Retinal pigment epithelial cell (primary cell): ENCODE measurements at places on chromosomes 16 and 17.

DNA sequence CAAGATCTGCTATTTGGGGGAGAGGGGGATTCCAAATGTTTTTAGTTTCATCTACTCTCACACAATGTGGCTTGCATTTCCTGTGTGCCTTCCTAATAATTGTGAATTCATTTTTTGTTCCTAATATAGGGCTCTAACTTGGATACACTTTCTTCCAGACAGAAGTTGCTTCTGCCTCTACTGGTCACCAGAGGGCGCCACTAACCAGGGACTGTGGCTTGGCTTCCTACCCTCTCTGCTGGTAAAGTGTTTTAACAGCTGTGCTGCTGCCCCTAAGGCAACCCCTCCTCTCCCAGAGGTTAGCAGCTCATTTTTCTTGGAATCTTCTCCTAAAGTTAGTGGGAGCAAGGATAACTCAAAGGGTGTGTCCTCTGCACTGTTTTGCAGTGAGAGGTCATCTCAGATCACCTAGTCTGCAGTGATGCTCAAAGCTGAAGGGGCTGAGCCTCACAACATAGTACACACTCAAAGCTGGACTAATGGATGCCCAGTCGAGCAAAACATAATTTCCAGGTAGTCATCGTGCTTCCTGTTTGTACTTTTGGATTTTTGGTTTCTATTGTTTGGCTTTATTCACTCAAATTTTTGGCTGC is 5.0 kb upstream of the PRSS54 start:
- DNase-seq, result no peak

DNA sequence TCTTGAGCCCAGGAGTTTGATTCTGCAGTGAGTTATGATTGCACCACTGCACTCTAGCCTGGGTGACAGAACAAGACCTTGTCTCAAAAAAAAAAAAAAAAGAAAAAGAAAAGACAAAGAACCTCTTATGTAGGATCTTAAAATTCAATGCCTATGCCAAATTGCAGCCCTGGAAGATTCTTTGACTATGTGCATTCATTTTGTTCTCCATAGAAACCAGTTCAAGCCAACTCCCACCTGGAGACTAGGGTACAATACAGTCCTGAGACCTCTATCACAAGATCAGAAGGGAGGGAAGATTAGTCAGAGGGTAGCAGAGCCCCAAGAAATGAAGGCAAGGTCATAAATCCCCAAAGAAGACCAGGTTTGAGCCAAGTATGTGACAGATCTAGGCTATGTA is 90.6 kb upstream of the HAS3 start:
- no peak for DNase-seq

GRCh38 chr16:12294471-12294870 is 317.9 kb downstream of the SNX29 start:
- no peak for DNase-seq

GRCh38 chr17:9298135-9298534 is 276.8 kb downstream of the NTN1 start:
- DNase-seq, result no peak

- DNase-seq, result peak; percentile 98
These were observed 8.1 kb upstream of the TIMP2 start for GRCh38 chr17:78933025-78933958.

GRCh38 chr16:51003850-51004566 is 147.1 kb downstream of the SALL1 start:
- DNase-seq, result no peak

DNA sequence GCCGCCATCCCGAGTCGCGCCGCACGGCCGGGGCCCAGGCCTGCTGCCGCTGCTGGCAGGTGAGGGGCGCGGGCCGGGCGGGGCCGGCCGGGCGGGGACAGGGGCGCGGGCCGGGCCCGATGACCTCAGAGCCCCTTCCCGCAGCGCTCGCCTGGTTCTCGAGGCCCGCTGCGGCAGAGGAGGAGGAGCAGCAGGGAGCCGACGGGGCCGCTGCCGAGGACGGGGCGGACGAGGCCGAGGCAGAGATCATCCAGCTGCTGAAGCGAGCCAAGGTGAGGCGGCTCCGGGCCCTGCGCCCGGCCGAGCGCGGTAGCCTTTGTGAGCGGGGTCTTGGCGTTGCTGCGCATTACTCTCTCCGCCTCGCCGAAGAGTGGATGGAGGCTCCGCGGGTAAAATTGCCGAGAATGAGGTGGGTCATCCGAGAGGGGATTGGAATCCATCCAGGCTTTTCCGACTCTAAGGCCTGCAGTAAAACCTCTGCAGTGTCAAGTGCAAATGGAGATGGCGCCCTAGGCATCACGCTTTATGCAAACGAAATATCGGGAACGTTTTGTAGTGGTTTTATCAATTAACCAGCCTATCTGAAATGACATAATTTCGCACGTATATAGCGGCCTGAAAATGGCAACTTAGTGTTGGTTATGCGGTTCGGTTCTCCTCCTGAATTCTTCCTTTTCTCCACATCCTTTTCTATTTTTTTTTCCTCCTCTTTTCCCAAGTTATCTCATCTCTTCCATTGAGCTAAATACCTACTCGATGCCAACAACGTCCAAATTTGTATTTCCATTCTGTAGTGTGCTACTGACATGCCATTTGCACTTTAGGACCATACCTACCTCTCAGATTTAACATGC is 577 bp downstream of the TTC19 start:
- no peak for DNase-seq

GRCh38 chr17:51046514-51047384 is 73.9 kb downstream of the SPAG9 start:
- DNase-seq, result peak; percentile 94

GRCh38 chr17:70128727-70129238 is 40.5 kb upstream of the KCNJ2 start:
- DNase-seq, result no peak

DNA sequence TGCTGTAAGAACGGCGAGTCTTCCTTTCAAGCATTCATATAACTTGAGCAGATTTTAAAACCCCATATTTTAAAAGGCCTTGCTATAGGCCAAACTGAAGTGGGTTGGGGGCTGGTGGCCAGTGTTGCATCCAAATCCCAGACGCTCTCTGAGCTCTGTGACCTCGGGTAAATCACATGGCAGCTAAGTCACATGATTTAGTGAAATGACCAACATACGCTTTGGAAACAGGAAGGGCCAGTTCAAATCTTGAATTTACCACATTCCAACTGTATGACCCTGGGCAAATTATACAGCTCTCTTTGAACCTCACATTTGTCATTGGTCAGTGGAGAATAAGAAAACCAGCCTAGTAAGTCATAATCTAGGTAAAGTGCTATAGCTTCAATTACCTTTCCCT is 519.3 kb downstream of the HAPSTR1 start:
- DNase-seq, result no peak

DNA sequence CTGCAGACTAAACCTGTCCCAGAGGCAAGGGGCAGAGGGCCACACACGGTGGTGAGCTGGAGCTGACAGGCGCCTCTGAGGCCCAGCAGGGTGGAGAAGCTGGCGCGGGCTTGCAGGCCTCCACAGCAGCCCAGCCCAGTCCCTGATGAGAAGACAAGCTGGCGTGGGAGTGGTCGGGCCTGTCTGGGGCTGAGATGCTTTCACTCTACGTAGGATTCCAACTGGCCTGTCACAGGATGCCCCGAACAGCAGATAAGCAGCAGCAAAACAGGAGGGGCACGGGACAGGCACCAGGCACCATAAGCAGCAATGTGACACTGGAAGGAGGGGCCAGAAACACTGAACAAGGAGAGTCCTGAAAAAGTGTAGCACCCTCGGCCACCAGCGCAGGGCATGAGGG is 40.1 kb downstream of the PEMT start:
- peak; percentile 60 for DNase-seq

DNA sequence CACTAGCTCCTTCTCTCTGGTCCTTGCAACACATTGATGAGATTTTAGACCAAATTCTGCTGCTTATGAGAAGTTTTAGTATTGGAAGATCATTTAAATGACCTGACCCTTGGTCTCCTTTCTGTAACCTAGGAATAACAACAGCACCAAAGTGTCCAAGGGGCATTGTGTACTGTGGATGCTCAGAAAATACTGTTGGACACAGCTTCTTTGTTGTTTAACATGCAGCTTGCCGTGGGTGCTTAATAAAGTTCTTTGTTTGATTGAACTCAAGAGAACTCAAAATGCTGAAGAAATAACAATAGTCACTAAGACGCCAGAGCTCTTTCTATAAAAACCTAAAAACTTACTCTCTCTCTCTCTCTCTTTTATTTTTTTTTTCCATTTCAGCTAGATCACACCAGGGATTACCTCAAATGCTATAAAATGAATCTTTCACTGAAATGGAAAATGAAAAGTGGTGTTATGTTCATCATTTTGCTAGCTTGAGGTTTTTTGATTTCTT is 548.9 kb upstream of the CDH8 start:
- no peak for DNase-seq

DNA sequence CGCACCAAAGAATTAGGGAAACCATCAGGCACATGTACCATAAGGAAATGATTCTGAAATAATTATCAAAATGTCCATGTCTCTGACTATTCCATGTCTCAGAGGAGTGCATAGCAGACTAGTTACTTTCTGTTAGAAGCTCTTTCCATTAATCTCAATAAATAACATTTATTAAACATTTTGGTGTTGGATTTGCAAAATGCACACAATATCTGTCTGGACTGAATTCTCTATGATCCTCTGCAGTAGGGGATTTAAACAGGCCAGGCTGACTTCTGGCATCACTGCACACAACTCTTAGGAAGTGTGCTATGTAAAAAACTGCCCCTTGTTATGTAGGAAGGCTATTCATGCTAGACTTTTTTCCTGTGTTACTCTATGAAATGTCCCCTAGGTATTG is 283.3 kb upstream of the CDH5 start:
- DNase-seq, result no peak

- no peak for DNase-seq
These were observed 789 bp downstream of the CSNK1D start for GRCh38 chr17:82272495-82273326.

GRCh38 chr16:11202260-11203091 is 53.5 kb downstream of the SOCS1 start:
- DNase-seq, result no peak
